ENCODE measurements at places on chromosomes 16 and 17.

DNA sequence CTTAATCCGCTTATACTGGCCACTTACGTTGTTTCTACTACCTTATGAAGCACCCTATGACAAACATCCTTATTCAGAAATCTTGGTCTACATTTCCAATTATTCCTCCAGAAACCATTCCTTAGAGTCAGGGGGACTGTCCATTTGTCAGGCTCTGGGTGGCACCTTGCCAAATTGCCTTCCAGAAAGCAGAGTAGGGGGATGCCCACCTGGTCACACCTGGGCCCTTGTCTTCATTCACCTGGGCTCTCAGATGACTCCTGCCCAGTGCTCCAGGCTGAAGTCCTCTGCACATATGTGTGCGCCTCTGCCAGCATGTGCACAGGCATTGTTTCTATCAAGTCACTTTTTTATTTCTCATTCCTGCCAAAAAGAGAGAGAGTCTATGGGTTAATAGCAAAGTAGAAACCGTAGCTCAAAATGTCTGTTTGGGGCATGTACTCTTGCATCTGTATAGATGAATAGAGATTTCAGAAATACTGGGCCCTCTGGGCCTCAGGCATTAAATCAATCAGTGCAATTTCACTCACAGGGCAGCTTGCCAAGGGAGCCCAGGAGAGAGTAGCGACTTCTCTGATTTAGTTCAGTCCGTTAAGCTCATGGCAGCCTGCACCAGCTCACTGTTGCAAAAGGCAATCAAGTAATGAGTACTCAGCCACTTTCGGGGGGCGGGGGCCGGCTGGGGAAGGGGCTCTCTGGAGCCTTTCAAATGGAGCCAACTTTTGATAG lies 104.7 kb downstream of the SOCS1 start:
- DNase-seq: no peak

- DNase-seq: no peak
Measured at GRCh38 chr17:79942011-79942405, 93.7 kb downstream of the TBC1D16 start.

GRCh38 chr17:54982399-54982798 lies 13.8 kb downstream of the STXBP4 start:
- no peak for DNase-seq

DNA sequence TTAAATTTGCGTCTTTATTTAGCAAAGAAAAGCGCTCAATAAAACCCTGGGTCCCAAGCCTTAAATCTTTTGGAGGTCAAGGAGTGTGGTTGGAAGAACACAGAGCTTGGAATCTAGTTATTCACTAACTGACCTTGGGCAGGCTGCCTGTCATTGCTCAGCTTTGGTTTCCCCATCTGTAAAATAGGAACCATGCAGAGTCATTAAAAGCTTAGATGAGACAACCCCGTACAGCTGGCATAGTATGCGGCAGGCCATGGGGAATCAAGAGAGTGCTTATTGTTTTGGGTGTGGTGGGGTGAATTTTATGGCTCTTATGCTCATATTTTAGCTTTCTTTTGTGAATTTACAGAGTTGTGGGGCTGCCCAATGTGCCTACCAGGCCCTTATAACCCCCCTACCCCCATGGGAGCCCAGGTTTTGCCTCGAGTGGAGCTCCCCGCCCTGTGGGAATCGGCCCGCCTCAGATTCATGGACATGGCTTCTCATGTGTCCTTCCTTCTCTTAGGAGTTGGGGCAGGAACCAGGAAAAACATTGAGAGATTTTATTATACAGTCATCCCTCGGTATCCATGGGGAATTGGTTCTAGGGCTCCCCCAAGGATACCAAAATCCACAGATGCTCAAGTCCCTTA lies 113.5 kb downstream of the CLEC16A start:
- no peak for DNase-seq

DNA sequence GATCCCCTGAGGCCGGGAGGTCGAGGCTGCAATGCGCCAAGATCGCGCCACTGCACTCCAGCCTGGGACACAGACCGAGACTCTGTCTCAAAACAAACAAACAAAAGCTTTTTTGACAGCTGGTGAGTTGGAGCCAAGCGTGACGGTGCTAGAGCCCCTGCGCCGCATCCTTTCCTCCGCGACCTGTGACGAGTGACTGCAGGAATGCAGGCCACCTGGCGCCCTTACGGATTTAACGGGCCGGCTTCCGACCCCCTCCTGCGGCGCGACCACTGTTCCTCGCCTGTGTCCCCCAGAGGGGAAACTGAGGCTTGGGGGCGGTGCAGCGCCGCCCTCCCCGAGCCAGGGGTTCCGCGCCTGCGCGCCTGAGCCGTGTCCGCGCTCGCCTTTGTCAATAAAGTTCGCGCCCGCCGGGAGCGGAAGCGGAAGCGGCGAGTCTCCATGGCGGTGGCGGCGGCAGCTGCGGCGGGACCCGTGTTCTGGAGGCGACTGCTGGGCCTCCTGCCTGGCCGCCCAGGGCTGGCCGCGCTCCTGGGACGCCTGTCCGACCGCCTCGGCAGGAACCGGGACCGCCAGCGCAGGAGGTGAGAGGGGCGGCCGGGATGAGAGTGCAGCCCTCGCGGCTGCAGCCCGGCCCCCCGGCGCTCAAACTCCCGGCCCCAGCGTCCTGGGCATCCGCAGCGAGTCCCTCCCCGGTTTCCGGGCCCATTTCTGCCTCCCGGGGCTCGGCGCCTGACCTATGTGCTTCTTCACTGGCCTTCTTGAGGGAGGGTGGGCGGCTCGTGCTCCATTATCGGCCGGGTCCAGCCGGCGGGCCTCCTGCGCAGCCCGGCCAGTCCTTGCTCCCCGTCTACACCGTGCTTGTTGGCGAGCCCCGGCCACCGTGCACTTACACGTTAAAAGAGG lies at the start of gene PGS1:
TSS of gene PGS1 (plus strand) at position 425 of the 906 bp plus-strand sequence. CDS start at position 442, 17 bp downstream.
- DNase-seq: peak; percentile 80

DNA sequence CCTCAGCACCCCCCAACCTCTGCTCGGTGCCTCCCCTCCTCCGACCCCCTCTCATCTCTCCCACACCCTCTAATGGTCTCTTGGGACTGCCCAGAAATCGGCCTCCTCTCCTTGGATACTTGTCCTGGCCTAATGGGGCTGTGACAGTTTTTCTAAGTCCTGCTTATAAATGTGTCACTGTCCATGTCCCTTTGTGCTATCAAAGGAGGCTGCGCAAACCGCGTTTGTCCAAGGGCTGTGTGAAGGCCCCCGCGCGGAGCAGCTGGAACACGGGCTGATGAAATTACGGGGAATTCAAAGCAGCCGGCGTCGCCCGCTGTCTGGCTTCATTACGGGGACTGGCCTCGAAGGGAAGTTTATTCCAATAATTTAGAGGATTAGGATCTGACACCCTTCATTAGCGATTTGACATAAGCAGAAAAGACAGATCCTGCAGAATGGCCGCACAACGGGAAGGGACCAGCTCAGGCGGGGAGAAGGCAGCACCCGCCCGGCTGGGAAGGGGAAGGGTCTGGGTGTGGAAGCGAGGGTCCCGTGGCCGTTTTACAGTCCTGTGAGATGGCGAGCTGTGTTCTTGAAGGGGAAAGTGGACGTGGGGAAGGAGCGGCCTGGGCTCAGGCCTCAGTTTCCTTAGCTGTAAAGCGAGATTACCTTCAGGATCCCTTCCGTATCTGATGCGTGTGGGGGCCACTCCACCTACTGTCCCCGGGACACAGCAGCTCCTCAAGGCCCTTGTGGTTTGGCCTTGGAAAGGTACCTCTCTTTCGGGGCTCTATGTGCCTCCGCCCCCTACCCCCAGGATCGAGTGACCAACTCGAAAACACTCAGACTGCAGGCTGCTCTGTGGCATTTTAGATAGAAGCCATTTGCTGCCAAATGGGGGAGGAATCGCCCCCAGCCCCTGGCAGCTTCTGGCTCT lies 1.6 kb upstream of the WFIKKN2 start:
- no peak for DNase-seq

DNA sequence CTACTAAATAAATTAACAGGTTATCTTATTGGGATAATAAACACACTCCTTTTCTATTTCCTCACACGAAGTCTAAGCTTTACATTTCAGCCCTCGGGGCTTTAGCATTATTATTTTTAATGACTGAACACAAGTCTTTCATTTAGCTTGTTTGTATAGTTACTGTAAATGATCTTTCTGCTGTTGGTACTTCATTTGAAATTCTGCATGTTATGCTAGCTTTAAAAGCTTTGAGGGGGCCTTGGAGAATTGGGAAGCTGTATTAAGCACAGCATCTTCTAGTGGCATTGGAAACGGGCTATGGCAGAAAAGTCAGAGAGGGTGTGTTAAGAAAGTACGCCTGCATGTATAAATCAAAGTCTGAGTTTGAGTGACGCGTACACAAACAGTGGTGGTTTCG lies 243.7 kb downstream of the FTO start:
- DNase-seq: no peak

- DNase-seq: no peak
Measured at GRCh38 chr17:7250695-7251627, 573 bp downstream of the CTDNEP1 start.

DNA sequence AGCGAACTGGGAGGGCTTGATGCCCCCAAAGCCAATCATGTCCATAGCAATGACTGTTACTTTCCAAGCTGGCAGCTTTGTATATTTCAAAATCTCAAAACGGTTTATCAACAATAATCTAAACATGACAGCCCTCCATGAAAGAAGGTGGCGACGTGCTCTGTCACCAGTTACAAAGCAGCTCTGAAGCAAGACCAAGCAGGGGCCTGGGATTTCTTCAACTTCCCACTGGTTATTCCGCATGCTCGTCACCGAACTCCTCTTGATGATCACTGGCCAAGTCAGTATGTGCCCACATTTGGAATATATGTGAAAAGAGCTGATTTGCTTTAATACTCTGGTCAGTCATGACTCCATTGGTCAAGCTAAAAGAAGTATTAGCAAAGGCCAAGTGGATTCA lies 175.6 kb downstream of the VPS53 start:
- DNase-seq: no peak
